MG63 (cell line): ENCODE measurements at places on chromosomes 1 and 21. TPM values are rescaled to one million over a fixed set of nuclear protein-coding genes. Genes with fewer than 3 reads are reported as not detected.

The PLA2G2D gene
- total RNA-seq = not detected in 2 replicates

The C1orf50 gene
- total RNA-seq = 1.3 and 2.0 TPM in 2 replicates

The NTNG1 gene
- 0.13 TPM in 1 of 2 replicates, not detected in the other for total RNA-seq

- DNase-seq = peak; percentile 64
Measured at GRCh38 chr1:227869279-227869842, 53.9 kb downstream of the PRSS38 start.

DNA sequence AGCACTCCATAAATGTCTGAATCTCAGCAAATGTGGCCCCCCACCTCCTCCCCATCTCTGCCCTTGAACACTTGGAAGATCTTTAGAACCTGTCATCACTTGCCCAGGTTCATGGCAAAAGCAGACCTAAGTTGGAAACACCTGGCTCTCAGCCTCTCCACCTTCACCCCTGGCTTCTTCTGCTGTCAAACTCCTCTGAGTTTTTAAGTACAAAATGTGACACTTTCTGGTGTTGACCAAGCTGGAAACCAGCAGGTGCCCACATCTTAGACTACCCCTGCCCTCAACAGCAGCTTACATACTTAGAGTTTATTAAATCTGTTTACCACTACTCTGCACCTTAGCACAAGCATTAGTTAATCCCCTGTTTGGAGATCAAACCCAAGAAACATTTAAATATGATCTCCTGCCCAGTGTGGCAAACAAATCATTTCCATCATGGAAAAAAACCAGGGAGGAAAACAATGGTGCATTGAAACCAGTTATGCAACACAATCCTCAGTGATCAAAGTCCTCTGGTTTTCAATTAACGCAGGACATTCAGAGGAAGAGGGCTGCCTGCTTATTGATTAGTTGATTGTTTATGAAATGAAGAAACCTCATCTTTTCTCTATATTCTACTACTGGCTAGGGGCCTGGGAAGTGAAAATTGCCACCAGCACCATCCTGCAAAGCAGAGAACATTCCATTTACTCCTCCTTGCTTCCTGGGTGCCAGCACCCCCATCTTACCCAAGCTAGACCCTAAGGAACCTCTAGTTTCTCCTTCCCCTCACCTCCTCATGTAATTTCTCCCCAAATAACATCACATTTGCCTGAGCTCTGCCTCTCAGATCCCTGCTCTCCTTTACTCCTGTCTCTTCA lies 139.4 kb upstream of the RAB4A start:
- DNase-seq = no peak

- no peak for DNase-seq
Measured at GRCh38 chr1:206488466-206488865, 18.2 kb downstream of the IKBKE start.
